ENCODE measurements at places on chromosomes 4 and X. TPM values are rescaled to one million over a fixed set of nuclear protein-coding genes. Genes with fewer than 3 reads are reported as not detected.

DNA sequence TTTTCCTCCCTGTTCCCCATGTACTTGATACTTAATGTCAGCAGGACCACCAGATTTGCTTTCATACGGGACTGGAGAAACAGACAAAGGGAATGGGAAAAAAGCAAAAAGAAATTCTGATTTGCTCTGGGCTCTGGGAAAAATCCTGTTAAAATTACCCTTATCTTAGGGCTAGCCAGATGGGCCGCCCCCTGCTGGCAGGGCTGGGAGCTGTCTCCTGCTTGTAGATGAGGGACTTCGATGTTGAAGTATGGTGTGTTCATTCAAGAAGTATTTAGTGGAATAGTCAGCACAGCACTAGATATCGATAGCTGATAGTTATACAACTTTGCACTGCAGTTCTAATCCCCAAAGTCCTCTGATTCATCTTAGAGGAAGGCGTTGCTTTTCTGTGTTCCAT is 45.8 kb downstream of the BCORL1 start:
- DNase-seq, result peak; percentile 76
- H3K27me3 ChIP-seq, result no peaks in the 10 kb centered on the region
- no peak overlapping the region for H3K4me3 ChIP-seq
- H3K36me3 ChIP-seq, result peaks cover 14% of the 10 kb centered on the region
- no peak overlapping the region for H3K27ac ChIP-seq
- no peaks in the 10 kb centered on the region for H3K4me1 ChIP-seq

DNA sequence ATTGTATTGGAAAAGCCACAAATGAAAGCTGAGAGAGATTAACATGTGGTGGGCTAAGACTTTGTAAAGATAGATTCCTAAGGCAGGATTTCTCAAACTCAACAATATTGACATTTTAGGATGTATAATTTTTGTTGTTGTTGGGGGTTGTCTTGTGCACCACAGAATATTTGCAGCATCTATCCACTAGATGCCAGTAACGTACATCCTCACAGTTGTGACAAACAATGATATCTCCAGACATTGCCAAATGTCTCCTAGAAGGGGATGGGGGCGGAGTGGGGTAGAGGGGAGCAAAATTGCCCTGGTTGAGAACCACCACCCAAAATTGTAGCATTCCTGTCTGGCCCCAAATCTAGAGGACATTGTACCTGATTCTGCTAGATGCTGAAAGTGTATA is 14.7 kb upstream of the CBR4 start:
- no peaks in the 10 kb centered on the region for H3K4me1 ChIP-seq
- no peak overlapping the region for H3K27ac ChIP-seq
- DNase-seq, result no peak
- no peaks in the 10 kb centered on the region for H3K27me3 ChIP-seq

DNA sequence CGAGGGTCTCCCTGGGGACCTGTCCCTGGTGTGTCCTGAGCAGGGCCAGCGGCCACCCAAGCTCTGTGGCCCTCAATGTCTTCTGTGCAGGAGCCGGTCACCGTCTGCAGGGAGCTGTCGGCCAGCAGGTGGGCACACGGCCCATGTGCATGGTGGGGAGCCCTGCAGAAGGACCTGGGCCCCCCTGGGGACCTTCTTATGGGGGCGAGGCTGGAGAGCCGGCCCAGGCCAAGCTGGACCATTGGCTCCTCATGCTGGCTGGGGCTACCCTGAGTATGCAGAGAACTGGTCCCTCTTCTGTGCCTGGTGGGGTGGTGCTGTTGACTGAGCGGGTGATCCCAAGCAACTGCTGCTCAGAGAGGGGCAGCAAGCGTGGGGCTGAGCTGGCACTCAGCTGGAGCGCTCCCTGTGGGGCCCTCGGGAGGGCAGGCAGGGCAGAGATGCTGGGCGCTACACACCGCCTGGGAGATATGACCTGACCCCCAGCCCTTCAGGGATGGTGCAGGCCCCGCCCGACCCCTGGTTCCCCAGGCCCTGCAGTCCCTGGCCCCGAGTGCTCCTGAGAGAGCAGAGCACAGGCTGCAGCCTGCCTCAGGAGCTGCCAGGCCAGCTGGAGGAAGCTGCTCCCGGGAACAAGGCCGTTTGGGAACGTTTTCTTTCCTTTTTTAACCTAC is 14.8 kb downstream of the NAT8L start:
- no peak overlapping the region for H3K27ac ChIP-seq
- H3K4me1 ChIP-seq, result no peaks in the 10 kb centered on the region
- no peaks in the 10 kb centered on the region for H3K27me3 ChIP-seq
- DNase-seq, result peak; percentile 59
- no peaks in the 10 kb centered on the region for H3K36me3 ChIP-seq
- H3K4me3 ChIP-seq, result no peak overlapping the region

GRCh38 chrX:8848441-8848840 is 47.3 kb upstream of the FAM9A start:
- no peak overlapping the region for H3K4me3 ChIP-seq
- no peak for DNase-seq
- H3K27ac ChIP-seq, result no peak overlapping the region
- H3K4me1 ChIP-seq, result no peaks in the 10 kb centered on the region
- no peaks in the 10 kb centered on the region for H3K36me3 ChIP-seq

DNA sequence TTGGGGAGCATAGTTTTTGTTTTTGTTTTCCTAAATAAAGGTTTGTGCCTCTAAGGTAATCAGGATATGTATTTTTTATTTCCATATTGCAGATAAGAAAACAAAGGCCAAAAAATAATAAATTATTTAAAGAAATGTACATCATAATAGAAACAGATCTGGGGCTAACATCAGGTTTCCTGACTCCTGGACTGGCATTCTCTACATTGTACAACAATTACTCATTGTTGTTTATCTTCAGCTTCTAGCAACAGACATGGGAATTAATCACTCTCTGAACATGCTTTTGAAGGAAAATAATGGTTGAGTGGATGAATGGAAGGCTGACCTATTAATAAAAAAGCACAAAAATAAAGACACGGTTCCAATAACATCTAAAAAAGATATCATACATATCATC is 146.2 kb downstream of the KCNIP4 start:
- no peaks in the 10 kb centered on the region for H3K4me1 ChIP-seq
- no peak overlapping the region for H3K27ac ChIP-seq
- no peak for DNase-seq
- H3K4me3 ChIP-seq, result no peak overlapping the region
- H3K36me3 ChIP-seq, result no peaks in the 10 kb centered on the region

IL3RA gene
- total RNA-seq, result 43.0 TPM

DNA sequence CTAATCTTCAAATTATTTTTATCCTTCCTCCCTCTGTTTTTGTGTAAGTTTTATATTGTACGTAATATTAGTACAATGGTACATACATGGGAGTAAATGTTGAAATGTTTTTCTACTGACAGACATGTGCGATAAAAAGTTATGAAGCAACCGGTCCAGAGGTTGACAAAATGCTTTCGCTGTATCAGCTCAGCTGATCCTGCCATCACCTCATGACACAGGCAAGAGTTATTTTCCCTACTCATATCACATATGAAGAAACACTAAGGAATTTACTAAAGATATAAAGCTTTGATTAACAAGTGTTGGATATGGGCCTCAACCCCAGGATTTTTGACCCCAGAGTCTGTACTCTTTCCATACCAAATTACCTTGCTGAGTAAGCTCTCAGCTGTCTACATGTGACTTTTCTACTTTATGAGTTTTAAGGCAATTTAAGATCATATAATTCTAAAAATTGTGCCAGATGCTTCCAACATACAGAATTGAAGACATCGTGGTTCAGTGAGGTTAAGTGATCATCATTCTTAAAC is 50.0 kb downstream of the CLCN5 start:
- H3K36me3 ChIP-seq, result no peaks in the 10 kb centered on the region
- no peaks in the 10 kb centered on the region for H3K27me3 ChIP-seq
- no peak for DNase-seq
- H3K4me3 ChIP-seq, result no peak overlapping the region
- H3K4me1 ChIP-seq, result no peaks in the 10 kb centered on the region
- no peak overlapping the region for H3K27ac ChIP-seq

- no peaks in the 10 kb centered on the region for H3K4me1 ChIP-seq
- no peaks in the 10 kb centered on the region for H3K36me3 ChIP-seq
- H3K4me3 ChIP-seq, result no peak overlapping the region
Observed at GRCh38 chr4:42488554-42488953, 91.3 kb downstream of the SHISA3 start.

EPGN gene
- total RNA-seq, result 2.8 TPM

- H3K4me3 ChIP-seq, result no peak overlapping the region
- H3K27me3 ChIP-seq, result no peaks in the 10 kb centered on the region
- no peaks in the 10 kb centered on the region for H3K36me3 ChIP-seq
- H3K27ac ChIP-seq, result no peak overlapping the region
Observed at GRCh38 chrX:25154168-25154567, 138.4 kb upstream of the ARX start.

GRCh38 chr4:8700531-8700930 is 108.0 kb downstream of the CPZ start:
- H3K36me3 ChIP-seq, result no peaks in the 10 kb centered on the region
- H3K27ac ChIP-seq, result no peak overlapping the region
- H3K4me3 ChIP-seq, result no peak overlapping the region
- peaks cover 35% of the 10 kb centered on the region for H3K27me3 ChIP-seq
- peak; percentile 26 for DNase-seq

- no peaks in the 10 kb centered on the region for H3K36me3 ChIP-seq
- H3K27me3 ChIP-seq, result no peaks in the 10 kb centered on the region
- no peak overlapping the region for H3K27ac ChIP-seq
Observed at GRCh38 chr4:116150152-116150551, 935.2 kb downstream of the TRAM1L1 start.

- H3K36me3 ChIP-seq, result no peaks in the 10 kb centered on the region
- H3K27me3 ChIP-seq, result no peaks in the 10 kb centered on the region
- no peaks in the 10 kb centered on the region for H3K4me1 ChIP-seq
- no peak for DNase-seq
- no peak overlapping the region for H3K4me3 ChIP-seq
- H3K27ac ChIP-seq, result no peak overlapping the region
Observed at GRCh38 chrX:9532349-9532748, 67.5 kb downstream of the TBL1X start.

LANCL3 gene
- total RNA-seq, result 1.4 TPM

GRCh38 chr4:26319949-26320537 is 771 bp upstream of the RBPJ start:
- DNase-seq, result no peak
- peak overlapping the region; percentile 83 for H3K4me3 ChIP-seq
- H3K36me3 ChIP-seq, result no peaks in the 10 kb centered on the region
- peaks cover 11% of the 10 kb centered on the region for H3K4me1 ChIP-seq
- peak overlapping the region; percentile 92 for H3K27ac ChIP-seq

DNA sequence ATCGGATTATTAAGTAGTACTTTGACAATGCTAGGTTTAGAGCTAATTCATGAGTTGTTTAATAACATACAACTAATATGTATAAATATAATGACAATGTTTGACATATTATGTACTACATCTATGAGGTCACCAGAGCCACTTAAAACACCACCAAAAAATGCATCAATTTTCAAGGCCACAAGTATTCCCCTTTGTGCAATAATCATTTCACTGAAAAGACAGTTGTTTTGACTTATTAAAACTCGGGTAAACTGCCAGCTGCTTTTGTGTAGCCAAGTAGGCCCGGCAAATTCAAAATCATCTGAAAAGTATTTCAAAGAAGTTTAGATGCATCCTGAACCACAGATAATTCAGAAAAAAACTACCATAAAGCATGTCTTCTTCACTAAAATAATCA is 48.7 kb downstream of the CLOCK start:
- no peaks in the 10 kb centered on the region for H3K36me3 ChIP-seq
- no peaks in the 10 kb centered on the region for H3K4me1 ChIP-seq
- H3K27ac ChIP-seq, result no peak overlapping the region

GRCh38 chrX:48957477-48957826 is at the start of gene OTUD5:
TSS of gene OTUD5 (minus strand) at chrX:48957607. CDS start at chrX:48957570, 37 bp downstream.
- H3K27me3 ChIP-seq, result no peaks in the 10 kb centered on the region
- no peaks in the 10 kb centered on the region for H3K36me3 ChIP-seq
- H3K27ac ChIP-seq, result peak within 1 kb of the TSS; percentile 95
- peak within 1 kb of the TSS; percentile 57 for H3K4me3 ChIP-seq

GBA3 gene
- 0.26 TPM for total RNA-seq

CDS1 gene
- 25.1 TPM for total RNA-seq

RTL5 gene
- 9.2 TPM for total RNA-seq

NPY2R gene
- total RNA-seq, result not detected

GRCh38 chrX:103607364-103608305 is at the start of gene TCEAL3:
TSS of gene TCEAL3 (plus strand) at chrX:103607963. CDS start at chrX:103609065, 1,102 bp downstream.
- H3K36me3 ChIP-seq, result no peaks in the 10 kb centered on the region
- peak within 1 kb of the TSS; percentile 86 for H3K27ac ChIP-seq
- DNase-seq, result peak; percentile 82

- DNase-seq, result no peak
- H3K36me3 ChIP-seq, result no peaks in the 10 kb centered on the region
- no peaks in the 10 kb centered on the region for H3K27me3 ChIP-seq
- no peak overlapping the region for H3K4me3 ChIP-seq
Observed at GRCh38 chr4:77994194-77994721, 62.9 kb upstream of the FRAS1 start.

GRCh38 chr4:184392748-184393559 is 81.4 kb downstream of the IRF2 start:
- H3K4me3 ChIP-seq, result peak overlapping the region; percentile 26
- H3K4me1 ChIP-seq, result peaks cover 12% of the 10 kb centered on the region

- DNase-seq, result no peak
- no peaks in the 10 kb centered on the region for H3K27me3 ChIP-seq
- H3K27ac ChIP-seq, result no peak within 1 kb of the TSS
- no peak within 1 kb of the TSS for H3K4me3 ChIP-seq
Observed at GRCh38 chrX:70176938-70177533, at the start of gene DGAT2L6. TSS of gene DGAT2L6 (plus strand) at chrX:70177483. CDS start at chrX:70177583, 100 bp downstream.

SLC38A5 gene
- 21.5 TPM for total RNA-seq

- no peak overlapping the region for H3K27ac ChIP-seq
- H3K4me1 ChIP-seq, result no peaks in the 10 kb centered on the region
- DNase-seq, result peak; percentile 48
- H3K4me3 ChIP-seq, result no peak overlapping the region
- no peaks in the 10 kb centered on the region for H3K27me3 ChIP-seq
- no peaks in the 10 kb centered on the region for H3K36me3 ChIP-seq
Observed at GRCh38 chr4:3406021-3406420, 35.7 kb upstream of the HGFAC start.

- H3K36me3 ChIP-seq, result no peaks in the 10 kb centered on the region
- H3K27me3 ChIP-seq, result no peaks in the 10 kb centered on the region
- no peaks in the 10 kb centered on the region for H3K4me1 ChIP-seq
- H3K27ac ChIP-seq, result no peak overlapping the region
- H3K4me3 ChIP-seq, result no peak overlapping the region
- no peak for DNase-seq
Observed at GRCh38 chrX:25112156-25112555, 96.4 kb upstream of the ARX start.

TCEAL6 gene
- total RNA-seq, result not detected

NOX1 gene
- not detected for total RNA-seq

DNA sequence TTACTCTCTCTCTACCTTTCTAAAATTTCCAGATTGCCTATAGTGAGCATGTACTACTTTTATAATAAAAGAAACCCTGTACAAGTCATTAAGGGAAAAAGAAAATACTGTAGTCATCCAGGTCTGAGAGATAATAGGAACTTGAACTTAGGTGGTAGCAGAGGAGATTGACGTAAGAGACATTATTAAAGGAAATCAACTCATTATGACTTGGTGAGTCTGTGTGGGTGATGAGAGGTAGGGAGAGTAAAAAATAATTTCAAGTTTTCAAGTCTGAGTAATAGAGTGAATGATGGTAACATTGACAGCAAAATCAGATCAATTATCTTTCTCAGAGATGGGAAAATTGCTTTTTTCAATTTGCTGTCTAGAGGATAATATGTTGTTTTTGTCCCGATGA is 44.0 kb upstream of the ZCCHC12 start:
- H3K27ac ChIP-seq, result no peak overlapping the region
- H3K27me3 ChIP-seq, result no peaks in the 10 kb centered on the region
- H3K4me3 ChIP-seq, result no peak overlapping the region

All from upper lobe of right lung (tissue), 1 donor.